Uterine smooth muscle cell (primary cell): ENCODE measurements at places on chromosomes 16 and 17. TPM values are rescaled to one million over a fixed set of nuclear protein-coding genes. Genes with fewer than 3 reads are reported as not detected.

Gene KRTAP1-1
- total RNA-seq: 0.55 and 0.87 TPM in 2 replicates

Gene SCNN1G
- total RNA-seq: not detected in 2 replicates

Gene NOTUM
- under 0.01 TPM in 2 replicates for total RNA-seq

Gene RASD1
- total RNA-seq: 2.0 TPM in 2 replicates

Gene KRT24
- not detected in 2 replicates for total RNA-seq

Gene GUCY2D
- under 0.01 TPM in 2 replicates for total RNA-seq

Gene KRTAP2-1
- not detected in 2 replicates for total RNA-seq

Gene SAMD14
- total RNA-seq: 1.7 and 1.8 TPM in 2 replicates

Gene KRT17
- total RNA-seq: 1.00 and 1.5 TPM in 2 replicates

Gene ABCA9
- 4.3 and 7.0 TPM in 2 replicates for total RNA-seq

Gene RRAD
- 3.8 and 8.0 TPM in 2 replicates for total RNA-seq

Gene SLC16A6
- 3.1 and 10.6 TPM in 2 replicates for total RNA-seq

Gene CES1
- total RNA-seq: 0.22 and 1.00 TPM in 2 replicates

Gene CHAD
- total RNA-seq: not detected in 2 replicates

Gene ALDH3A1
- 0.50 TPM in 1 of 2 replicates, not detected in the other for total RNA-seq

Gene ARHGAP23
- total RNA-seq: 37.5 and 57.9 TPM in 2 replicates

Gene COASY
- 15.1 and 16.3 TPM in 2 replicates for total RNA-seq

Gene MKS1
- total RNA-seq: 18.4 and 20.7 TPM in 2 replicates

Gene CLEC3A
- total RNA-seq: not detected in 2 replicates

Gene CUEDC1
- 6.1 and 7.7 TPM in 2 replicates for total RNA-seq

Gene KRT9
- total RNA-seq: not detected in 2 replicates

Gene KCNJ18
- total RNA-seq: not detected in 2 replicates

Gene CCL5
- not detected in 2 replicates for total RNA-seq

Gene MLKL
- total RNA-seq: 8.6 and 15.5 TPM in 2 replicates

Gene ITGB3
- total RNA-seq: 27.8 and 43.0 TPM in 2 replicates

Gene CCDC200
- total RNA-seq: not detected in 2 replicates

Gene GRIN2A
- total RNA-seq: 1.00 and 2.1 TPM in 2 replicates

Gene ITGB4
- under 0.01 and 0.62 TPM in 2 replicates for total RNA-seq

Gene CHST5
- total RNA-seq: under 0.01 and 0.11 TPM in 2 replicates

Gene TBC1D3K
- total RNA-seq: not detected in 2 replicates

Gene TM4SF5
- total RNA-seq: not detected in 2 replicates

Gene FOXC2
- total RNA-seq: 1.2 and 1.8 TPM in 2 replicates
